ENCODE measurements at places on chromosomes 5 and 9.

GRCh38 chr9:116697362-116697761, 10.3 kb downstream of the TRIM32 start:
- DNase-seq: no peak

DNA sequence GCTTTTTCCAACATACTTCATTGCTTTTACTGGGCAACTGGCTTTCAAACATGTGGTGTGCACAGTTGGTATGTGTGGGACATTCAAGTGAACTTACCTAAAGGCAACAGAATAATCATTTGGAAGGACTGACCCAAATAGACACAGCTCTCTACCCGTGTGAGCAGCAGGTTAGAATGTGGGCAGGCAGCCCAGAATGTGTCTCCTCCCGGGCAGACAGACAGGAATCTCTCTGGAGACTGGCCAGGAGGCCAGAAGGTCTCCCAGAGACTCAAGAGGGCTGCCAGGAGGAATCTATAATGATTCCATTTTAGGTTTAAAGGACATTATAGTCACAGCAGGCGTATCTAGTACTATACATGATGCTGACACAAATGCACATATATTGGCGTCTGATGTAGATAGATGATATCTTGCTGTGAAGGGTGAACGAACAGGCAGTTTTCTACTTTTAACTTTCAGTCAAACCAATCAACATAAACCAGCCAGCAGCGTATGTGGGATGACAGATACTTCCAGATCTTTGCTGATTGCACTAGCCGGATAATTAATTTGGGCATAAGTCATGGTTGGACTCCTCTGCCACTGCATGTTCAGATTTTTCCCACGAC, 297.4 kb upstream of the ZNF608 start:
- DNase-seq: no peak

- DNase-seq: no peak
Observed at GRCh38 chr9:121707477-121708424, 56.3 kb downstream of the DAB2IP start.

- DNase-seq: no peak
Observed at GRCh38 chr5:82004511-82004910, 32.7 kb downstream of the ATG10 start.

- peak; percentile 50 for DNase-seq
Observed at GRCh38 chr9:105694190-105694847, at the start of gene TMEM38B. Gene TMEM38B, plus strand, starts transcription at chr9:105694541. Its CDS starts 120 bp downstream, at chr9:105694661.

DNA sequence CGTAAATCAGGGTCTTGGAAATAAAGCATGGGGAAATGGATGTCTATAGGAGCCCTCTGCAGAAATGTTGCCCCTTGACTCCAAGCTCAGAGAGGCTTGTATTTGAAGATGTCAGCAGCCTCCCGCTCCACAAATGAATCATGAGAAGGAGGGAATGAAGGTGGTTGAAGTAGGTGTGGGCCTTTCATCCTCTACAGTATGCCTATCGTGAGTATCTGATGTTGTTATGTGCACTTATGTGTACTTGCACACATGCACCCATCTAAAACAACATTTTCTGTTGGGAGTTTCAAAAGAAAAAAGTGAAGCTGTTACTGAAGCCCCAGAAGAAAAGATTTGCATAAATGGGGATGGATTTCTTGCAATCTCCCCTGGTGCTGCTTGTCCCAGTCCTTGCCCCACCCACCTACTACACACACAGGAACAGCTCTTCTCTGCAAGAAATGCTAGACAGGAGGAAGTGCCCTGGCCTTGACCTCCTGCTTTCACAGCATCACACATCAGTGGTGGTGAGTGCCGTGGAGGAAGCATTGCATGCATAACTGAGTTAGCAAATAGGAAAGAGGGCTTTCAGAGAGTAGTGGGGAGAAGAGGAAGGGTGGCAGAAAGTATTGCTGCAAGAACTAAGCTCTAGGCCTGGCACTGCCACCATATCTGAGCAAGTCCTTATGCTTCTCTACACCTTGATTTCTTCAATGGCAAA, 156.1 kb downstream of the SNX18 start:
- no peak for DNase-seq

- DNase-seq: no peak
Observed at GRCh38 chr9:8980496-8981013, 1181.0 kb upstream of the DMAC1 start.

DNA sequence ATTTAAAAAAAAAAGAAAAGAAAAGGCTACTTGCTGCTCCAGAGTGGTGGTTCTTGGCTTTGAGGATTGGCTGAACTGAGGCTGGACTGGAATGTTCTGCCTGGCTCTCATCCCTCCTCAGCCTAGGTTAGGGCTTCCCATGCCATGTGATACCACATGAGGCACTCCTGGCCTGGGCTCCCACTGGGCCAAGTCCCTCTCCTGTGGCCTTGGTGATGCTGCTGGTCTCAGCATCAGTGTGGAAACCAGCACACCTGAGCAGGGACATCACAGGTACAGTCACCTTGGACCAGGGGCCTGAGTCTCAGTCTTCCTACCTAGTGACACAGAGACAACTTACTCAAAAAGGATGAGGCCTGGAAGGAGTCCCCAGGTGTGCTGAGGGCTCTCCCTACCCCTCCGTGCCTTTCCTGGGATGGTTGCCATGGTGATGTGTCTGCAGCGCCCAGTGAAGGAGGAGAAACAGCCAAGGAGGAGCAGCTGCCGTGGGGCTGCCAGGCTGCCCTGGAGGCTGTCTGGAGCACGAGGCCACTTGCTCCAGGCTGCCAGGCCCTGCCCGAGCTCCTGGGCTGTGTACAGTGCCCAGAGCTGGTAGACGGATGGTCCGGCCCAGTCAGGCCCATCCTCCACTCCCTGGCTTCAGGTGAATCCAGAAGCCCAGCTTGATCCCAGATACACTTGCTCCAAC, 71.0 kb downstream of the WNK2 start:
- no peak for DNase-seq

- DNase-seq: no peak
Observed at GRCh38 chr5:18197734-18198133, 563.5 kb downstream of the TAF11L14 start.

DNA sequence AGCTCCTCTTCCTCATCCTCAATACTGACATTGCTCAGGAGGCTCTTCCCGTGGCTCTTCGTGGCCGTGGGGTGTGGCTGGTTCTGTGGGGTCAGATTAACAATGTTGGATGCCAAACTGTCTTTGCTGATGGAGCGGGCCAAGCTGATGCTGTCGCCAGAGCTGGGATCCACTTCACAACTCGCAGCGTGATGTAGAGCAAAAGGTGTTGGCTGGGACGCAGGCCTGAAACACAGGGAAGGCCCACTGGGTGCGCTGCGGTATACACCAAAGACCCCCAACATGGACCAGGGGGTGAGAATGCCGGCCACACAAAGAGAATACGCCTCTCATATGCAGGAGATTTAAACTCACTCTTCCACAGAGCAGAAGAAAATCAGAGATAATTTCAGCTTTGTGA, 84.3 kb downstream of the CAMSAP1 start:
- no peak for DNase-seq
